Gastroesophageal sphincter (tissue), 4 donors: ENCODE measurements at places on chromosomes 1 and 21.
A peak's percentile ranks its signal among the peaks of the same experiment; 100 is the strongest.

GRCh38 chr21:38959692-38960061 is 153.9 kb downstream of the ETS2 start:
- no peak for ATAC-seq

GRCh38 chr1:199794105-199794863 is 233.2 kb upstream of the NR5A2 start:
- ATAC-seq, result no peak

DNA sequence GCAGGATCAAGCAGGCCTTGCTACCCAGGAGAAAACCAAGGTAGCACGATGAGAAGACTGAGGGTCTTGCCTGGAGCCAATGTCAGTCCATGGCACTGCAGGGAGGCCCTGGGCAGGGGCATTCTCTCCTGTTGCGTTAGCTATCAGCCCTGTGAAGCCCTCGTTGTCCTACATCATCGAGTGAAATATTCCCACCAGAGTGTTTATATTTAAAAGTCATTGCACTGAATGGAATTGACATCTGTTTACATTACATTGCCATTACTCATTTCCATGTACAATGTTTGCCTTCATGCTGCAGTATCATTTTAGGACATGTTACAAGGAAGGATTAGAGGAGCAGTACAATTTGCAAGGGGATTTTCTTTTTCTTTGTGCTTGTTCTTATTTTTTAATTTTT is 243.9 kb downstream of the KAZN start:
- no peak for ATAC-seq

- no peak for ATAC-seq
These were observed at the start of gene ETV3L for GRCh38 chr1:157099633-157100009. Gene ETV3L (minus strand): TSS chr1:157099808. CDS start chr1:157099523, 285 bp downstream.

GRCh38 chr1:22508991-22509390 is 54.3 kb upstream of the EPHA8 start:
- ATAC-seq, result no peak

GRCh38 chr1:232678185-232678886 is 48.4 kb upstream of the SIPA1L2 start:
- ATAC-seq, result no peak

DNA sequence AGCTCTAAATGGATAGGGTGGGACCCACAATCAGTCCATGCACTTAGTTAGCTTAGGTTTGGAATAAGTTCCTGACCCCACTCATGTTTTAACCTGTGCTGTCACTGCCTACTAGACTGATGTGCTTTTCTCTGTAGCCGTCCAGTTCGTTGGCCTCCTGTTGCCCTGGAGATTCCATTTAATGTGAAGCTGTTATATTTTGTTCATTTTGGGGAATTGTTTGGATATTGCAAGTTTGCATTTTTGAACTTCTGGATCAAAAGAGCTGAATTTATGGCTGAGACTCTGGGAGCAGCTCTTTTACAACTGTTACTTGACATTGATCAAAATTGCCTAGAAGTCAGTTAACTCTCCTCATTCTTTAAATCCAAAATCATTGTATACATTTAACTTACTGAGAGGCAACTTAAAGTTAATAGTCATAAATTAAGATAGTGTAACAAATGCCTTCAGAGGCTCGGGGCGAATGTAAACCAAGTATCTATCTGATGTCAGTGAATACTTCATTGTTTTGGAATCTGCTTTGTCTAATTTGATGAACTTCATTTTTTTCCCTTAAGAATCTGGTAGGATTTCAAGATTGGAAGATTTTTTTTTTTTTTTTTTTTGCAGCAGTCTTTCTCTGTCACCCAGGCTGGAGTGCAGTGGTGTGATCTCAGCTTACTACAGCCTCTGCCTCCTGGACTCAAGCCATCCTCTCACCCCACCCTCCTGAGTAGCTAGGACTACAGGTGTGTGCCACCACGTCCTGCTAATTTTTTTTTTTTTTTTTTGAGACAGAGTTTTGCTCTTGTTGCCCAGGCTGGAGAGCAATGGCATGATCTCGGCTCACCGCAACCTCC is 38.1 kb downstream of the MIGA1 start:
- no peak for ATAC-seq

GRCh38 chr1:207897188-207897587 is 13.7 kb downstream of the CD34 start:
- ATAC-seq, result no peak

DNA sequence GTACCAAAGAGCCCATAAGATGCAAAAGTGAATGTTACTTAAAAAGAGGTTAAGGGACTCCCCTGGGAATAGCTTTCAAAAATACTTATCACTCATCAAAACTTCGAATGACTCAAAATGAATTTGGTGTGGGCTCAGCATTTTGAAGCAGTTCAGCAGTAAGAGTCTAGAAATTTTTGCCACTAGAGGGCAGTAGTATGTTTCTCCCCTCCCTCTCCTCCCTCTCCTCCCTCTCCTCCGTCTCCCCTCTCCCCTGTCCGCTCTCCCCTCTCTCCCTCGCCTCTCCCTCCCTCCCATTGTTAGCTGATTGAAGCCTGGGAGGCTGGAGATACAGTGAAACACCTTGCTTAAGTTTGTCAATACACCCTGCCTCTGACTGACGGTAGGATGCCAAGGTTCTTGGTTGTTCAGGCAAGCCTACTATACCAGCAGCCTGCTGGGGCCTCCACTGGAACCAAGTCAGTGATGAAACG is 70.8 kb upstream of the TENT5C start:
- ATAC-seq, result peak; percentile 77
